Activated CD8-positive, alpha-beta memory T cell treated with anti-CD3 and anti-CD28 coated beads for 48 hours (primary cell): ENCODE measurements at places on chromosomes 16 and 17.

GRCh38 chr16:64092271-64092670 lies 1029.6 kb downstream of the CDH11 start:
- no peak for DNase-seq

- no peak for DNase-seq
These were observed 76.4 kb downstream of the SOCS1 start for GRCh38 chr16:11179574-11179973.

DNA sequence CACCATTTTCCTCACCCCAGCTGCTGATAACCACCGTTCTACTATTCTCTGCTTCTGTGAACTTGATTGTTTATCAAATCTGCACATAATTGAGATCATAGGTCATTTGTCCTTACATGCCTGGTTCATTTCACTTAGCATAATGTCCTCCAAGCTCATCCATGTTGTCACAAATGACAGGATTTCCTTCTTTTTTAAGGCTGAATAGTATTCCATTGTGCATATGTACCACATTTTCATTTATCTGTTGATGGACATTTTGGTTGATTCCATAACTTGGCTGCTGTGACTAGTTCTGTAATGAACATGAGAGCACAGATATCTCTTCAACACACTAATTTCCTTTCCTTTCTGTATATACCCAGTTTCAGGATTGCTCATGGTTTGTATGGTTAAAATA lies 225.3 kb upstream of the TBX2 start:
- no peak for DNase-seq

DNA sequence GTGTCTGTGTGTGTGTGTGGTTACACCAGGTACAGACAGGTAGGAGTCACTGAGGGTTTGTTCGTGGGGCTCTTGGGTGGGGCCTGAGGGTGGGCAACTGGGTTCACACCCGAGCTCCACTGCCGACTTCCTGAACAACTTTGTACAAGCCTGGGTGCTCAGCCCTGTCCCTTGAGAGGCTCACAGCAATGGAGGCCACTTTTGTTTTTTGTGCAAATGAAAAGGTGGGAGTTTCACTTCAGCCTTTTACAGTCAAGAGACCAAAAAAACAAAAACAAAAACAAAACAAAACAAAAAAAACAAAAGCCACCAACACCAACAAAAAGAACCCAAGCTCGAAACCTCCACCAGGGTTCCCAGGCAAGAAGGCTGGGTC lies 2.4 kb downstream of the RHBDF2 start:
- no peak for DNase-seq
